Parietal lobe (tissue), 2 donors: ENCODE measurements at places on chromosomes 12 and 14. TPM values are rescaled to one million over a fixed set of nuclear protein-coding genes. Genes with fewer than 3 reads are reported as not detected.

Gene GYS2
- not detected for total RNA-seq

Gene SERPINA12
- total RNA-seq = not detected

Gene DEPDC4
- 1.3 TPM for total RNA-seq

Gene VDR
- total RNA-seq = not detected

Gene SLC8A3
- total RNA-seq = 46.0 TPM

Gene GSG1
- not detected for total RNA-seq

Gene KERA
- 0.31 TPM for total RNA-seq

Gene MYRFL
- total RNA-seq = 1.3 TPM

Gene SGPP1
- 27.5 TPM for total RNA-seq

Gene HOXC10
- not detected for total RNA-seq

Gene ACRBP
- 1.6 TPM for total RNA-seq

Gene CEBPE
- total RNA-seq = not detected
